Left cardiac atrium (tissue), 4 donors: ENCODE measurements at places on chromosomes 16 and 17. TPM values are rescaled to one million over a fixed set of nuclear protein-coding genes. Genes with fewer than 3 reads are reported as not detected.

Gene C16orf54
- 1.7 TPM for total RNA-seq

Gene KANSL1
- total RNA-seq, result 29.4 TPM

GRCh38 chr17:66781135-66781534 is 53.8 kb upstream of the CACNG5 start:
- DNase-seq, result no peak

DNA sequence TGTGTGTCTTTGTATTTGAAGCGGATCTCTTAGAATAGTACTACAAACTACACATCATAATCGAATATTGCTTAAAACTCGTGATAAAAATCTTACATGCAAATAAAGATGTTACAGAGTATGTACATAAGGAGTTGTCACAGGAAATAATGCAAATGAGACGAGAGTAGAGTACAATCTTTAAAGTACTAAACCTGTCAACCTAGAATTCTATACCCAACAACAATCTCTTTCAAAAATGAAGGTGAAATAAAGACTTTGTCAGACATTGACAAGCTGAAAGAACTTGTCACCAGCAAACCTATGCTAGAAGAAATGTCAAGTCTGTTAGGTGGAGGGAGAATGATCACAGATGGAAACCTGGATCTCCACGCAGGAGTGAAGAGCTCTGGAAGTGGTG is 83.7 kb upstream of the GNG13 start:
- DNase-seq, result no peak

- peak; percentile 75 for DNase-seq
Measured at GRCh38 chr17:76523084-76524037, 14.1 kb downstream of the CYGB start.

DNA sequence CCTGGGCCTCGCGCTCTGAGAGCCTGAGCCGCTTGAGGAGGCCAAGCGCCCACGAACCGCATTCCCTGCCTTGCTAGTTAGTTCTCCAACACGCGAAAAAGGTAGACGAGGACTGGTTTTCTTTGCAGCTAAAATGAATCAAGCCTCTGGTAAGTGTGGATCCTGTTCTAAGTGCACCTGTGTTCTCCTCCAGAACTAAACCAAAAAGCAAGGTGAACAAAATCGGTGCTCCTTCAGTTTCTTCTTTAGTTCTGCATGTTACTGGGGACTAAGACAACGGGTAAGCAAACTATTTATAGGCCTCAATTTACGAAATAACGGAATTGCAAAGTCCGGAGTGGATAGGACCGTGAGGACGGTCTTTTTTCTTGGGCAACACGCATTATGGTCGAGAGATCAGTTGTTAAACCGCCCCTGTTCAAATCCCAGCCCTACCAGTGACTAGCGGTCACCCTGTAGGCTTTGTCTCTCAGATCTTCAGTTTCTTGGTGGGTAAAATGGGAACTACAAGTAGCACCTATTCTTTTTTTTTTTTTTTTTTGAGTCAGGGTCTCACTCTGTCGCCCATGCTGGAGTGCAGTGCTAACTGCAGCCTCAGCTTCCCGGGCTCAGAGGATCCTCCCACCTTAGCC is 993 bp upstream of the ANKRD11 start:
- DNase-seq, result no peak

GRCh38 chr17:74118504-74118903 is 85.0 kb upstream of the RPL38 start:
- DNase-seq, result no peak

DNA sequence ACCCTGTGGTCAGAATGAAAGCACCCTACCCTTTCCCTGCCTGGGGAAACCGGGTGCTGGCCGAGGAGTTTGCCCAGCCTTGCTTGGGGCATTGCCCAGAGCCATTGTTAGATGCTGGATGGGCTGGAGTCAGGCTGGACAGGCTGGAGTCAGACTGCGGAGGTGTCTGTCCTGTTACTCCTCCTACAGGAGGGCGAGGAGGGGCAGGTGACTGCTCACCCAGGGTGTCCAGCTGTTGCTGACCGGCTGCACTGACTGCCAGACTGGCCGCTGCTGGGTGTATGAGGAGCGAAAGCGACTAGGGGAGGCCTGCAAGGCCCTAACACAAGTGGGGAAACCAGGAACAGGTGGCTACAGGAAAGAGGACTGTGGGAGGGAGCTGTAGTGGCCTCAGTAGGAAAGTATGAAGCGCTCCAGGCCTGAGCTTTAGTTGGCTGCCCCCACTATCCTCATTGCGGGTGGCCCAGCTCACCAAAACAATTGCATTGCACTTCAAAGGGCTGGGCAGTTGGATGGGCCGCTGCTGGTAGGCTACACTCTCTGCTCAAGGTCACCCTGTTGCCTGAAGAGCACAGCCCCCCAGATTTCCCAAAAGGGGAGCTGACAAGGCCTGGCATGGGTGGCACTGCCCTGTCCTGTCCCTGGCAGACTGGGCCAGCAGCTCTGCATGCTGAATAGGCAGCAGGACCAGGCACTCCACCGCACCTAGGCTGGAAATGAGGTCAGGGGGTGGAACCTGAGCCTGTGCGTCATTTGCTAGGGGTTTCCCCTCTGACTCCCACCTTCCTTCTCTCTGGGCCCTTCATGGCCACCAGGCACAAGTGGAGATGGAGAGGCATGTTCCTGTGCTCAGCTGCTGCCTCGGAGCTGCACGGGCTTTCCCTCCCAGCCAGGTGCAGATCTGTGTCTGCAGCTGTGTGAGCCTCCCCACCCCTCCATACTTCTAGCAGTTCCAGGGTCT is 18.4 kb downstream of the LDHD start:
- no peak for DNase-seq

GRCh38 chr16:30775392-30776188 is 11.4 kb downstream of the ZNF629 start:
- DNase-seq, result peak; percentile 86

DNA sequence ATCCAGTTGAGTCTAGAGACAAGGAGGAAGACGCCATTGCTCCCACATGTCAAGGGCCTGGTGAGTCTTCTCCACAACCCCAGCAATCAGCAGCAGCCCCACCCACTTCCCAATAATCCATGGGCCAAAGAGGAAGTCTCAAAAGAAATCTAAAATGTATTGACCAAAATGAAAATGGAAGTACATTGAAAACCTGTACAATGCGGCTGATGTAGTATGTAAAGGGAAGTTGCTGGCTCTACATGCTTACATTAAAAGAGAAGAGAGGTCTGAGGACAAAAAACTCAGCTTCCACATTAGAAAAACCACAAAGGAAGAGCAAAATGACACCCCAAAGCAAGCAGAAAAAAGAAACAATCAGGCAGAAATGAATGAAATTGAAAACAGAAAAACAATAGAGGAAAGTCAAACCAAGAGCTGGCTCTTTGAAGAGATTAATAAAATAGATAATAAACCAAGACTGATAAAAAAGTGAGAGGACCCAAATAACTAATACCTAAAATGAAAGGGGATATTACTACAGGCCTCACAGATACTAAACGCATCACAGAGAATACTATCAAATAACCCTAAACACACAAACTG is 100.6 kb upstream of the METRNL start:
- DNase-seq, result no peak

GRCh38 chr17:57114085-57114673 is 29.1 kb downstream of the AKAP1 start:
- peak; percentile 51 for DNase-seq

- DNase-seq, result no peak
Measured at GRCh38 chr17:55822028-55822427, 71.2 kb downstream of the PCTP start.

DNA sequence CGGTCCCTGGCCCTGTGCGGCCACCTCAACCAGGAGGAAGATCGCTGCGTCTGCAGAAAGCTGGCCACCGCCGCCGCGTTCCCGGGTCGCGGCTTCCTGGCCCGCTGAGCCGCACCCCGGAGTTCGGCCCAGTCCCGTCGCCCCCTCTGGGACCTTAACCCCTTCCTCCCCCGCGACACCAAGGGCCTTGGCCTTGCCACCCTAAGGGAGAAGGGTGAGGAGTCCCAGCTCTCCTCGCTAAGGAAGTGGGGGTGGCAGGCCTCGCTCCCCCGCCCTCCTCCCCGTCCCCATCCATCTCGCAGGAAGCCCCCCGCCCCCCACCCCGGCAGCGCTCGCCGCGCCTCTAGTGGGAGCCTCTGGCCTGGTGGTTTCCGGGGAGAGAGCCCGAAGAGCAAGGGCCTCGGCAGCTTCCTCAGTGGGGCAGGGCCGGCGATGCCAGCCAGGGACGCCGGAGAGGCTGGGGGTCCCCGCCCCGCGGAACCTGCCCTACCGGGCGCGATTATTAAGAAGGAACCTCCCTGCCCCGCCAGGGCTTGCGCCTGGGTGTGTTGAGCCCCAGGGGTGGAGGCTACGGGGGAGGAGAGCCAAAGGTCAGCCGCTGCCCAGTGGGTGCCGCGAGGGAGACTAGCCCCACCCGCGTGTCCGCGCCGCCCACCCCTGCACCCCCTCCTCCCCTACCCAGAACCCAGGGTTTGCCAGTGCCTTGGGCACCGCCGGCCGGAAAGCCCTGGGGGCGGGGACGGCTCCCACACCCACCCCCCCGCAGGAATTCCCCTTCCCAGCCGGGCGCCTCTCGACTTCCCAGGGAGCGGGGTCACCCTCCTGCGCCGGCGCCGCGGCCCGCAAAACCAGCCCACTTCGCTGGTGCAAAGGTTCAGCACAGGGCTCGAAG is 6.8 kb downstream of the CBX4 start:
- DNase-seq, result no peak

- DNase-seq, result peak; percentile 52
Measured at GRCh38 chr17:39238311-39238972, 12.7 kb upstream of the STAC2 start.

- DNase-seq, result no peak
Measured at GRCh38 chr16:81243942-81244341, 5.5 kb downstream of the BCO1 start.

DNA sequence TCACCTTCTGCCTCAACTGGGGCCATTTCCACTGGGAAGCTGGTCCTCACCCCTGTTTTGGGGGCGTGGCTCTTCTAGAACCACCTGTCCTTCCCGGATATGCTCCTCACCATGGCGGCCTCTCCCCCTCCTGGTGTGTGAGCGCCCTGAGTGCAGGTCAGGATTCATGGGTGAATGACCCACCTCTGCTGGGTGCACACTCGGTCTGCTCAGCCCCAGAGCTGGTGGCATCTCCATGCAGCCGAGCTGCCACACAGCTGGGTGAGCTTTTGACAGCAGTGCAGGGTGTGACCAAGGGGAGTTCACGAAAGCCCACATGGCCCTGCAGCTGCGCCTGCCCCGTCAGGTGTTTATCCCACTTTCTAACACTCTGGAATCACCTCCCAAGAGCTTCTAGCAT is 27.3 kb downstream of the GRIN2C start:
- no peak for DNase-seq

- DNase-seq, result no peak
Measured at GRCh38 chr16:89489898-89490438, 393 bp downstream of the ANKRD11 start.
